ENCODE measurements at places on chromosomes 5 and 9. TPM values are rescaled to one million over a fixed set of nuclear protein-coding genes. Genes with fewer than 3 reads are reported as not detected.

- no peak for DNase-seq
These were observed 166.8 kb downstream of the DROSHA start for GRCh38 chr5:31364881-31365636.

DNA sequence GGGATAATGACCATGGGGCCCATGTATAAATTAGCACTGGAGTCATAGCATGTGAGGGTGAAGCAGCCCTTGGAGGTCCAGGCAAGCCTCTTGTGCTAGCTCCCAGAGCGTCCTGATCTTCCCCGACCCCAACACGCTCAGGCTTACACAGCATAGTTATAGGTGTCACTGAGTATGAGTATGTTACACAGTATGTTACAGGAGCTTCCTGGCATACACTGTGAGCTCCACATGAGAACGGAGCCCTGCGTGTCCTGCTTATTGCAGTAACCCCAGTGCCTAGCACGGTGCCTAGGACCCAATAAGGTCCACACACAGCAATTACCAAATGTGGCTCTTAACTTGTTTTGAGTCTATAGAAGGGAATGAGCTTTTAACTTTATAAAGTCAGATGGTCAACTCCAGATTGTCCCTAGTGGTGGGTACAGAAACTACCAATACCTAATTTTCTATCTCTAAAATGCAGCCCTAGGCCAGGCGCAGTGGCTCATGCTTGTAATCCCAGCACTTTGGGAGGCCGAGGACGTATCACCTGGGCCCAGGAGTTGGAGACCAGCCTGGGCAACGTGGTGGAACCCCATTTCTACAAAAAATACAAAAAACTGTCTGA, 64.1 kb downstream of the PLAC8L1 start:
- DNase-seq = no peak

NTNG2 gene
- total RNA-seq = 0.52 TPM

- no peak for DNase-seq
These were observed 355 bp downstream of the TLE4 start for GRCh38 chr9:79572032-79572607.

DNA sequence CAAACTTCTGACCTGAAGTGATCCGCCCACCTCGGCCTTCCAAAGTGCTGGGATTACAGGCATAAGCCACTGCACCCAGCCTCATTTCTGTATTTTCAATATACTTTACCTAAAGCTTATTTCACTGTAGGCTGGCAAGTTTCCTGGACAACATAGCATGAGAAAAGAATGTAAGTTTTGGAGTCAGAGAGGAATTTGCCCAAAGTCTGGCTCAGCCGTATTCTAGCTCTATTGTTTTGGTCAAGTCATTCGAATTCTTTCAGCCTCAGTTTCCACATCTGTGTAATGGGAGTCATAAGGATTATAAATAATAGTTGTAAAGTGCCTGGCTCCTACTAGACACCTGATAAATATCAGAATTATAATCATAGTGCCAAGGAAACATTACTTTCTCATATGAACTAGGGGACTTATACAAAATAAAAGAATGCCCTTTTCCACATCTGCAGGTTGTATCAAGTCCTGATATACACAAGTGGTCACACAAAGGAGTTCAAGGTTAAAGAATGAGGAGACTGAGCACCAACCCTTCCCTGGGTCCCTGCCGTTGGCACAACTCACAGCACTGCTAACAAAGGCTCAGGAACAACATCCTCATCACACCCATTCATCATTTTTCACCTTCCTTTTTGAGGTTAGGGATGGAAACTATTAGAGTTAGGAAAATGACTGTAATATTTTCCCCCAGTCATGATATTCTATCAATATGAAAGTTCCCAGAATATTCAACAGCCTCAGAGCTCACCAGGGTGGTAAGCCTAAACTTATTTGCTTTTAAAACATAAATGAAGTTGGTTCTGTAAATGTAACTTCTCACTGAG, 34.6 kb upstream of the RAI14 start:
- DNase-seq = no peak

DNA sequence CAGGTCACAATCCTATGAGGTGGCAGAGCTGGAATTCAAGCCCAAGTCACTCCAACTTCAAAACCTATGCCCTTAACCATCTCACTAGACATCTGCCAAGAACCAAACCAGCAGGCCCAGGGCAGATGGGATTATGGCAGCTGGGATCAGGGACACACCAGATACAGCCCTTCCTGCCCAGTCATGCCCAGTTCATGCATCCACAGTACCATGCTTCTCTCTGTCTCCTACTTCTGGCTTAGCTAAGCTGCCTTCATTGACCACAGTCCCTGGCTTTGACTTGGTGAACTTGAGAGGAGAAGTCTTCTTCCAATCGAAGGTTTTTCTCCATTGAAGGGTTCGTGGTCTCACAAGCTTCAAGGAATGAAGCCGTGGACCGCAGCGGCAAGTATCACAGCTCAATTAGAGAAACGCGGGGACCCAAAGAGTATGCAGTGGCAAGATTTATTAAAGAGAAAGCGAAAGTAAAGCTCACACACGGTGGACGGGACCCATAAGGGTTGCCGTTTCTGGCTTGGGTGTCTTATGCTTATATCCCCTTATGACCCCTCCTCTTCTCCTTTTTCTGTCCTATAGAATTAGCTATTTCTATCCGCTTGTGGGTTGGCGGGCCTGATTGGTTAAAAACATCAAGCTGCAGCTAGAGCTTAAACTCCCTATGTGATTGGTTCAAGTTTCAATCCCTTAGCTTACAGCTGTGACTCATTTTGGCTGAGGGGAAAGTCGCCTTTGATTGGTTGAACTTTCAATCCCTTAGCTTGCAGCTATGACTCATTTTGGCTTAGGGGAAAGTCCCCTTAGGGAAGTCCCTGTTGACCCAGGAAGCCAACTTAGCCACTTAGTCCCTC, 101.2 kb downstream of the TRIM36 start:
- no peak for DNase-seq

ADRB2 gene
- total RNA-seq = 0.26 TPM

GRCh38 chr5:134551901-134552300, 26.4 kb downstream of the JADE2 start:
- no peak for DNase-seq

SLC46A2 gene
- not detected for total RNA-seq

DNA sequence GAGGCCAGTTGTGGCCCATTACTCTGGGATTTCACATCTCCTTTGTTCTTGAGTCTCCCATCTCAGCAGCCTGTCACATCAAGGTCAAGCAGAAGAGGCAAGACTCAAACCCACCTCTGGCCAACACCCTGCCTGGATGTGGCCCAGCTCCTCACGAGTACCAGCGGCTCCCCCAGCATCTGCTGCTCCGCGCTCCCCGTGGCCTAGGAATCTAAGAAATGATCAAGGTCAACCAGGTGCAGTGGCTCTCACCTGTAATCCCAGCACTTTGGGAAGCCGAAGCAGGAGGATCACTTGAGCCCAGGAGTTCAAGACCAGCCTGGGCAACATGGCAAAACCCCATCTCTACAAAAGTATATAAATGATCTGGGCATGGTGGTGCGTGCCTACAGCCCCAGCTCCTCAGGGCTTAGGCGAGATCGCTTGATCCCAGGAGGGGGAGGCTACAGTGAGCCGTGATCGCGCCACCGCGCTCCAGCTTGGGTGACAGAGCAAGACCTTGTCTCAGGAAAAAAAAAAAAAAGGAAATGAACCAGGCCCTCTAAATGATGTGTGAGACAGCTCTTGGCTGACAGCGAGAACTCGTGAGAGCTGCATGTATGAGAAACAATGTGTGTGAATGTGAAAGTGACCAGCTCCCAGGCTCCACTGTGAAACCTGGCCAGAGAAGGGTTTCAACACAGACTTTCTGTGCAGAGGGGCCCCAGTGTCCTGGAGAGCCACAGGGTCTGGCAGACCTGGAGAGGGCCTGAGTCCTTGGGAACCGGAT, 61.6 kb upstream of the ANGPTL2 start:
- DNase-seq = no peak

SHB gene
- 14.6 TPM for total RNA-seq

FAM240B gene
- not detected for total RNA-seq

GRCh38 chr5:175466700-175467318, 11.6 kb upstream of the SFXN1 start:
- DNase-seq = no peak

C9orf72 gene
- 17.0 TPM for total RNA-seq

DNA sequence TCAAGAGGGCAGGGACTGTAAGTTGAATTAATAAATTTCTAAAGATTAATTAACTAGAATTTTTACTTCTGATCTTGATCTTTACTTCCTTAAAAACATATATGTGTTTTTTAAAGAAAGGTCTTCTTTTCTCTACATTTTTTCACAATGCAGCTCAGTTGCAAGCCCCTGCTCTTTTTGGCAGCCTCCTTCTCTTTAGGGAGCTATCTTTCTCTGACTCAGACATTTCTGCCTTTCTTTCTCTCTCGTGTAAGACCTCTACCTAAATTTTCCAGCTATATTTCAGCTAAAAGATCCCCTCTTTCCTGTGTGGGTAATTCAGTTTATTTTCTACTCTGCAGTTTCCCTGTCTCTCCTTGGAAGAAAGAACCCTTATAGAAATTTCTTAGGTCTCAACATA, 38.3 kb upstream of the SNCAIP start:
- DNase-seq = no peak

DNA sequence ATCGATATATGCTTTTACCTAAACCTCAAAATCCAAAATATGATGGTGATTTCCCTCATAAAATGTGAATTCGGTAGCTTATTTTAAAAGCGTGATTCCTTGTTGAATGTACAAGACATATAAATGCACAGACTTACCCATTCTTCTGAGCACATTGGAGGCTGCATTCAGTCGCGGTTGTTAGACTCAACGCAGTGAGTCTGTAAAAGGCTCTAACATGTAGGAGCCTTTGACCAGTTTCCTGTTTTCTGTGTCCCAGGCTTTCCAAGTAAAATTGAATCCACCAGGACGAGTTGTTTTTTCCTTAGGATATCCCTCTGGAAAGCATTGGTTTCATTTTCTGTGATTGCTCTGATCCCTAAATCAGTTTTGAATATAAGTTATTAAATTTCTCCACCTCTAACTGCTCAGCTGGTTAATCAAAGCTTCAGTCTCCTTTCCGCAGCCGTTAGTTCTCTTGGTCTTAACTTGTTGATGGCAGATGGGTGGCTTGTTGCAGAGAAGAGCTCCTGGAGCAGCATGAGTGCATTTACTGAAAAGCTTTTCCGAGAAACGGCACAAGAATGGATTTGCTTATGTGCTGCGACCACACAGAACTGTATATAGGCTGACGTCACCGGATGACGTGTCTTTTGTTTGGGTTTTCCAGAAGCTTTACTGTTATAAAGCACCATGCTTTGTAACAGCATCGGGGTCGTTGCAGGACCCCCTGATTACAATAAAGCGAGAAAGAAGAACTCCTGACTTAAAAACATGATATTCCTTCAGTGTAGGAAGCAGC, at the start of gene LRRTM2:
LRRTM2 (minus strand) TSS at position 565 of the 781 bp plus-strand sequence; CDS start at position 141, 424 bp downstream.
- DNase-seq = no peak

GRCh38 chr5:6787941-6788340, 74.7 kb downstream of the TENT4A start:
- no peak for DNase-seq

CDC20B gene
- total RNA-seq = 0.18 TPM

GRCh38 chr9:130286781-130287428, 21.3 kb downstream of the HMCN2 start:
- DNase-seq = no peak

GRCh38 chr5:131375351-131375750, 111.5 kb downstream of the CDC42SE2 start:
- DNase-seq = no peak

DNA sequence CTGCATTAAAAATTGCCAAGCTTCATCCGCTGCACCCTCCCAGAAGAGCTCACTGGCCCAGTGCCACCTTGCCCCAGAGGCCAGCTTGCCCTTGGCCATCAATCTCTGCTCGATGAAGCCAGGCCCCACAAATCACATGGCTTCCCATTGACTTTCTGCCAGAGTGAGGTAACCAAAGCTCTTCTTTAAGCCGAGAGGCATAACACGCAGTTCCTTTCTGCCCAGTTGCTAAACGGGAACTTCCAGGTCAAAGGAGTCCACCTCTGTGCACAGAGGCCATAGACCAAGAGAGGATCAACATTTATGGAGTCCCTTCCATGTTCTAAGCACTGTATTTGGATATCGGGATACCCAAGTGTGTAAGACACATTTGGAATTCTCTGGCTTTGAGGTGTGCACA, 208.8 kb downstream of the KIF4B start:
- DNase-seq = no peak

DNA sequence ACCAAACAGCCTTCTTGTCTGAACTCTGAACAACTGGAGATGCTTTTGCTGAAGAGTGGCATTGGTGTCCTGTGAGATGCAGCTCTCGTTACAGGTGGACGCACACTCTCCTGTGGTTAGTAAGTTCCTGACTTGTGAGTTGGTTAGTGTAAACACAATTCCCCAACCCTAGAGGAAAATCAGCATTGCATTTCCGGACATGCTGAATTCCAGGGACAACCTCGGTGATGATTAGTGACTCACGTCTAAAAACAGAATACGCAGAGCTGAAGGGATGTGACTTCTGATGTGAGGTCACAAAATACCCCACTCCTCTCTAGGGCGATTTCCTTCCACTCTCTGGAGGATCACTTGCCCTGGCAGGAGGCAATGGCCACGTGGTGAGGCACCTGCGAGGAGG, 5.0 kb downstream of the OR2V2 start:
- no peak for DNase-seq
